ENCODE measurements at places on chromosomes 4 and X.

DNA sequence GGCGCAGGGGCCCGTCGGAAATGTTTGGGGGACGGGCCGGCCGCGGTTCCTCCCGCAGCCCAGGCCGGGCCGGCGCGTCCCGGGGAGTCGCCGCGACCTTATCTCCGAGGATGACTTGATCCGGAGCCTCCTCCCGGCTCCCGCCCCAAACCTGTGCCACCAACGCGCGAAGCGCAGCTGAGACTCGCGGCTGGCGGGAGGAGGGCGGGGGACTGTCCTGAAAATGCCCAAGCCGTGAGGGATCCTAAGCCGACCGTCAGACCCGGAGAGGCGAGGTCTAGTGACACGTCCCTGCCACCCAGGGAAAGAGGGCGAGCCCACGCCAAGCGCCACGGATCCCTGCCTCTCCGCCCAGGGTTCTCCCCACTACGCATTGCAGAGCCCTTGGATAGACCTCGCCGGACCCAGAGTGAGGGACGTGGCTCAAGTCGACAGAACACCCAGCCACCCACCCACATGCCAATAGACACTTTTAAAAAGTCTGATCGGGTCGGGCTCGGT is 26.9 kb downstream of the UTP14A start:
- no peak for DNase-seq

GRCh38 chrX:118513120-118513898 is 17.7 kb downstream of the DOCK11 start:
- no peak for DNase-seq

DNA sequence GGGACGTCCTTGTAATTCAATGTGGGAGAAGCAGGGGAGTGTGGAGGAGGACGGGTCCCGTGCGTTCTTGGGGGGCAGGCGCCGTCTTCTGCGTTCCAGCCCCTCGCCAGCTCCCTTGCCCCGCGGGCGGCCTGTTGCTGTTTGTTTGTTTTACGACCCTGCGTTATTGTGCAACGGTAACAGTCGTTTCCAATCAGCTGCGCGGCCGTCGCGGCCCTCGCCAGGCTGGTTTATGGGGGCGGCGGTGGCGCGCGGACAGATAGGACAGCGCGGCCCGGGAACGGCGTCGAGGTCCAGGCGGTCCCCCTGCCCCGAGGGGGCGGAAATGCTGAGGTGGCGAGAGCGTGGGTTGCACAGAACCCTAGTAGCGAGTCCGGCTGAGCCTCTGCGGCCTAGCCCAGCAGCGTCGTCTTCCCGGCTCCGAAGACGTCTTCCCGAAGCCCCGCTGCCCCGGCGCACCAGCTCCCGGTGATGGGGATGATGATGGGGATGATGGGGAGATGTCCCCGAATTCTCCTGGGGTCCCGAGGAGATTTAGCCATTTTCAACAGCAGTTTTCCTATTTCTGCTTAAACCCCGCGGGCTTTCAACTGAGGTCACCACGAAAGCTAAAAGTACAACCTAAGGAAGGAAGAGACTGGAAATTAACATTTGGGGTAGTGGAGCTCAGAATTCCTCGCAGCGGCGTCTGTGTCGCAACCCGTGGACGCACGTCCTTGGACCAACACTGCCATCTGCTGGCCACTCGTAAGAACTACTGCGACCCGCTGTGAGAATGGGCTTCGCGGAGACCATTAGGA is 4.8 kb downstream of the PDGFRA start:
- DNase-seq: peak; percentile 73

GRCh38 chr4:140004549-140004895 is 149.5 kb downstream of the MAML3 start:
- DNase-seq: peak; percentile 45

- no peak for DNase-seq
These were observed 20.5 kb upstream of the AFAP1 start for GRCh38 chr4:7960017-7960789.

GRCh38 chr4:81965454-81965853 is 408.3 kb downstream of the HNRNPD start:
- no peak for DNase-seq

DNA sequence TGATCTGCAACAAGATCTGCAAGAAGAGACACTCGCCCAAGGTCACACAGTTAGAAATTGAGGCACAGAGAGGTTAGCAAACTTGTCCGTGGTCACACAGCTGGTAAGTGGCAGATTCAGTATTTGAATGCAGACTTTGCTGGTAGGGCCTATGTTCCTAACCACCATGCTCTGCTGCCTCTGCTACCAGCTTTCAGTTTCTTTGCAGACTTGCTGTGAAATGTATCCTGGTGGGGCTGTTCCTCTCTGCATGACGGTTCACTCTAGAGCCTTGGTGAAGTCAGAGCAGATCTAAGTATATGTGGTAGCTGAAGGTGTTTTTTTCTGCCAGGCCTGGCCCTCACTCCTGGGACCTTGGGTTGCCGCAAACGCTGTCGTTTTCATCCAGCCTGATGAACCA is 87.1 kb downstream of the BEND2 start:
- DNase-seq: no peak

DNA sequence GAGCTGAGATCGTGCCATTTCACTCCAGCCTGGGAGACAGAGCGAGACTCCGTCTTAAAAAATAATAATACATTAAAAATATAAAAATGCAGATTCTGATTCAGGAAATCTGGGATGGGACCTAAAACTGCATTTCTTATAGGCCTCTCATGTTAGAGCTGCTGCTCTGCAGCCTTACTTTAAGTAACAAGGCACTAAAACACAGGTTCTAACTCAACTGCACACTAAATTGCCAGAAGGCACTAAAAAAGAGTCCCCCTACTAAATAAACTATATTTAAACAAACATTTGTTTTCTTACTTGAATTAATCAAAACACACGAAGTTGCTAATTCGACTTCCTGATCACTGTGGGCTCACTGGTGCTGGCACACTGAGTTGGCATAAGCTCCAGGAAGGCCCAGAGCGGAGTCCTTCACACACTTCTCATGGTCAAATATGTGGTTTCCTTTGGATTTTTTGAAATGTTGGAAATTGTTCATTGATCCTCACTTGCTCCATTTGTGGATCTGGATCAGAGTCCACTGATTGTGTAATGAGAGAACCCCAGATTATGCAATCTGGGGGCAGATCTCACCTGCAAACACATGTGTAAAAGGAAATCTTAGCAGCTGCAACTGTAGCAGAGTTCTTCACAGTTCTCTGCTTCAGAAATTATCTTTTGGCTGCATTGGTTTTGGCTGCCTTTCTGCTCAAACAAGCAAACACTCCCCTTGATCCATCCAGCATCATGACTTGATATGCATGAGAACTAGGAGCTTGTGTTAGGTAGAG is 59.3 kb downstream of the AFF1 start:
- DNase-seq: no peak

DNA sequence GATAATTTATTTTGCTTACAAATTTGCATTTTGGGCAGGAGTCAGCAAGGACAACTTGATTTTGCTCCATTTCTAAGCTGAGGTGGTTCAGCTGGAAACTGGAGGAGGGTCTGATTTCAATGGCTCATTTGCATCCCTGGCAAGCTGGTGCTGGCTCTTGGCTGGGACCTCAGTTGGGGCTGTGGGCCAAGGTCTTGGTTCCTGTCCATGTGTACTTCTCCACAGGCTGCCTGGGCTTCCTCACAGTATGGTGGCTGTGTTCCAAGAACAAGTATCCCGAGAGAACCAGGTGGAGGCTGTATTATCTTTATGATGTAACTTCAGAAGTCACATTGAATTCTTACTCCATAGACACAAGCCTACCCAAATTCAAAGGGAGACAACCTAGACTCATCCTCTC is 77.0 kb upstream of the STX18 start:
- DNase-seq: no peak

- no peak for DNase-seq
These were observed 112.8 kb upstream of the PSAPL1 start for GRCh38 chr4:7547368-7548040.

DNA sequence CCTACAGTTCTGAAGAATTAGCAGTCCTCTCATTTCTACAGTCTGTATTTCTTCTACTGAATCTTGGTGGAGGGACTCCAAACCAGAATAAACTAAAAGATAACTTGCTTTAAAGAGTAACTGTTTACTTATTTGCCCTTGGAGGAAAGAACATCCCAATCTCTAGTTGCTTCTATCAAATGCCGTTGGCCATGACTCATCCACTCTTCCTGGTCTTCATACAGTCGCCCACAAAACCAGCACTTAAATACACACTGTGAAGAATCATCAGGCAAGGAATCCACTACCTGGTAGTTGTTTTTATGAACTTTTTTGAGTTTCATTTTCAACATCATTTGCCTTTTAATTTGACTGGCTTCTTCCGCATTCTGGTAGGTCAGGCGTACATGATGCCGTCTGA is 14.2 kb downstream of the ZNF518B start:
- no peak for DNase-seq

GRCh38 chr4:189088780-189089179 is 851.9 kb upstream of the FRG1 start:
- DNase-seq: no peak

DNA sequence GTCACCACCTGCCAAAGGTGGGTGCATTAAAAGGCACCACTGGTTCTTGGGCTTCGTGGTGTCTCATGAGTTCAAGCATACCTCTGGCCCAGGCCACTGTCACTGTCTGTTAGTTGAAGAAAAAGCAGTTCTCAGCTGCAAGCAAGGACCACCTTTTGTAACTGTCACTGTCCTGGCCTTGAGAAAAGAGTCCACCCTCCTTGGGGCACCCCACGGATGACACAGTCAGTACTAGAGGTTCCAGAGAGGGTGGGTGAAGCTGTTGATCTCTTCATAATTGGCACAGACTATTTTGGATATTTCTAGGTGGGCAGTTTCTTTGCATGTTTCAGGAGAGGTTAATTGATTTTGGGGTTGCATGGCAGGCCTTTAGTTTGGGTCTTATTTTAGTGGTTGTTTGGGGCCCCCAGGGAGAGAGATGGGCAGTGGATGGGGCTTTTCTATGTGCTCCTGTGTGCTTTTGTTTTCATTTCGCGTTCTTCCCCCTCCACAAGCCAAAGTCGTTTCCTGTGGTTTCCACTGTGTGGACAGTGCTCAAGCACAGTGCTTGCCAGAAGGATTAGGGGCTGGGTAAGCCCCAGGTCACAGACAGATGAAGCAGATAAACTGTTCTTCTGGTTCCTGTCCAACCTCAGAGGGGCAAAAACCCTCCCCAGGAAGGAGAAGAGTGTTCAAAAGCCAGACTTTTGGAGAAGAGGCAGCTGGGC is 156.2 kb upstream of the PPP1R2C start:
- DNase-seq: no peak

- DNase-seq: peak; percentile 51
These were observed 155.2 kb upstream of the GALNT7 start for GRCh38 chr4:173013232-173013930.

DNA sequence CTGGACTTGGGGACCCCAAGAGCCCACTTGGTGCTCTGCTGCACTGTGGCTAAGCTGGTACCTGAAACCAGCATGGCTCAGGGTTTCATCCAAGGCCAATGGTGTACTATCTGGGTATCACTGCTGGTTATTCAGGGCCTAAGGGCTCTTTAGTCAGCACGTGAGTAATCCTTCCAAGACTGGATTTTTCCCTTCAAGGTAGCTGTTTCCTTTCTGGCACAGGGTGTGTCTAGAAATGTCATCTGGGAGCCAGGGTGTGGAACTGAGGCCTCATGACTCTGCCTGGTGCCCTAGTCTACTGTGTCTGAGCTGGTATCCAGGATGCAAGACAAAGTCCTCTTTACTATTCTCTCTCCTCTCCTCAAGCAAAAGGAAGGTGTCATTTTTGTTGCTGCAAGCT is 99.0 kb upstream of the QRFPR start:
- no peak for DNase-seq

DNA sequence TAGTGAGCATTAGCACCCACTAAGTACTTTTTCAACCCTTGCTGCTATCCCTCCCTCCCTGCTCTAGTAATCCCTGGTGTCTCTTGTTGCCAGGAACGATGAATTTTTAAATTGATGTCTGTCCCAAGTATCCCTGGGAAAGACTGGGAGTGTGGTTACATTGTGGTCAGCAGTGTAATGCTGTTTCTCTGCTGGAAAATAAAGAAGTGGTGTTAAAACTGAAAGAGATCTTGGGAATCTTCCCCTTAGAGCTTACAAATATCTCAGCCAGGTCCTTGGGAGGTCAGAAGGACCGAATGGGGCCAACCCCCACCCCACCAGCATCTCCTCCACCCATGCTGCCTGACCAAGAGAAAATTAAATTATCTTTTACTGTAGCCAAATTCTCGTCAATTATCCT is 174.5 kb upstream of the MXRA5 start:
- DNase-seq: no peak

- no peak for DNase-seq
These were observed 2.7 kb upstream of the SMIM20 start for GRCh38 chr4:25911356-25911755.

DNA sequence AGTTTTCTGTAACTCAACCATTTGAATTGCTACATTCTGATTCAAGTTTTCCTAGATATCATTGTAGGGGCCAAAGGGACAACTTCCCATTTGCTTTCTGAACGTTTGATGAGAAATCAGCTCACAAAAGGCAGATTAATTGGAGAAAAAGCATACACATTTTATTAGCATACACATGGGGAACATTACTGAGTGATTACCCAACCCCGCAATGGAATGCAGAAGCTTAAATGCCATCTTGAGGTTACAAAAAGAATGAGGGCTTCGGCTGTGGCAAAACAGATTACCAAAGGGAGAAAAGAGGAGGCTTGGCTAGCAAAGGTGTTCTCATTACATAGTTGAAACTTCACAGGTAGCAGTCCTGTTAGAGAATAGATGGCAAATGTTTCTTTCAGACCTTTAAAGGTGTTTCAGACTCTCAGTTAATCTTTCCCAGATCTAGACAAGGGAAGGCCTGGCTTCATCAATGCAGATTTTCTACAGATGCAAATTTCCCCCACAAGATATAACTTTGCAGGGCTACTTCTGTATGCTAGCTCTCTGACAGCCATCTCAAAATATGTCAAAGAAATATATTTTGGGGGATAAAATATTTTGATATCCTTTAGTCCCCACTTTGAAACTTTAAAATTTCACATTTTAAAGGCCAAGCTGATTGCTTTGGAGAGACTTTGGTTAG is 26.5 kb upstream of the HERC6 start:
- DNase-seq: no peak

- DNase-seq: peak; percentile 51
These were observed 3.3 kb downstream of the MYL5 start for GRCh38 chr4:677431-678293.

- DNase-seq: no peak
These were observed 43.9 kb downstream of the ZNF280C start for GRCh38 chrX:130224810-130225209.

DNA sequence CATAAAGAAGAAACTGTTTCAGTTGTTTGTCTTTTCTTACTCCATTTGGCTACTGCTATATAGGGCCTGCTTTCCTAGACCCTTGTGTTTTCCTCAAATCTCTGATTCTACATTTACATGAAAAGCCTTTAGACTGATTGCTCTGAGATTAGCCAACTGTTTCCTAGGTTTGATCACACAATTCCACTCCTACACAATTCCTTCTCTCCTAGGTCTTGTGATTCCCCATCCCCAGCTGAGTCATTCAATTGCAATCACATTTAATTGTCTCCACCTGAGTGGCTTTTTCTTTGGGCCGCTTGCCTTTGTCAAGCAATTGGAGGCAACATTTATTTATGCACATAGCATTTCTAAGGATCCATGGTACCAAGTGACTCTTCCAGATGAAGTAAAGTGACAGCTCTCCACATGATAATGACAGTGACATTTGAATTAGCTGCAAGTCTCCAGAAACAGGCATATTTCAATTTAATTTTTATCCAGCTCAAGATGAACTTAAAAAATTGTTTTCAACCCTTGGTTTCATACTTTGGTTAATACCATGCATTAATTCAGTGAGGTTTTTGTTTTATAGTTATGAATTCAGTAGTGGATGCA is 35.8 kb downstream of the ATXN3L start:
- no peak for DNase-seq

GRCh38 chr4:99317354-99317753 is 3.8 kb downstream of the ADH1B start:
- no peak for DNase-seq

GRCh38 chrX:24767557-24767956 is 73.8 kb downstream of the POLA1 start:
- no peak for DNase-seq

All from SK-N-DZ (cell line).